ENCODE measurements at places on chromosomes 12 and 14. TPM values are rescaled to one million over a fixed set of nuclear protein-coding genes. Genes with fewer than 3 reads are reported as not detected.

- DNase-seq = no peak
- H3K27ac ChIP-seq = no peak overlapping the region
- H3K27me3 ChIP-seq = peaks cover 10% of the 10 kb centered on the region
- no peak overlapping the region for H3K4me3 ChIP-seq
- no peaks in the 10 kb centered on the region for H3K36me3 ChIP-seq
These were observed 84.9 kb downstream of the RTN1 start for GRCh38 chr14:59785629-59786028.

DNA sequence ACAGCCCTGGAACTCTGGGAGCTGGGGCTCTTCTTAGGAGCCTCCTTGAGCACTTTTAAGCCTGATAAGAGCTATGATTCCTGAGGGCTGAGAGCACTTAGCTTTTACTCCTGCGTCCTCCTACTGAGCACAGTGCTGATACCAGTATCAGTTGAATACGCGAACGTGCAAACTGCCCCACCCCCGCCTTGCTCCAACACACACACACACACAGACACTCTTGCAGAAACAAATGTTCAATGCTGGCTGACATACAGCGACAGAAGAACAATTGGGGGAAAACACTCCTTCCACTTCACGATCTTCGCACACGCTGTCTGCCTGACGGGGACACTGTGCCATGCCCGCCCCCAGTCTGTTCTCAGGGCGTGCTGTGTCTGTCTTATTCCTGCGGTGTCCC is 57.2 kb upstream of the DLK1 start:
- H3K27ac ChIP-seq = no peak overlapping the region
- DNase-seq = no peak
- H3K27me3 ChIP-seq = peaks cover 83% of the 10 kb centered on the region
- no peak overlapping the region for H3K4me3 ChIP-seq

GRCh38 chr14:64758691-64759554 is 54.7 kb downstream of the PLEKHG3 start:
- H3K4me1 ChIP-seq = peaks cover 70% of the 10 kb centered on the region
- peak; percentile 46 for DNase-seq
- H3K27me3 ChIP-seq = peaks cover 42% of the 10 kb centered on the region

GRCh38 chr12:128661226-128661569 is 162.6 kb downstream of the SLC15A4 start:
- no peak overlapping the region for H3K27ac ChIP-seq
- DNase-seq = no peak
- H3K27me3 ChIP-seq = no peaks in the 10 kb centered on the region
- H3K4me1 ChIP-seq = no peaks in the 10 kb centered on the region
- H3K36me3 ChIP-seq = no peaks in the 10 kb centered on the region

Gene HSP90AA1
- 1,038 TPM for total RNA-seq

GRCh38 chr14:50410071-50410470 is 13.4 kb upstream of the CDKL1 start:
- no peak for DNase-seq
- no peaks in the 10 kb centered on the region for H3K27me3 ChIP-seq
- H3K27ac ChIP-seq = no peak overlapping the region
- H3K4me1 ChIP-seq = no peaks in the 10 kb centered on the region
- H3K4me3 ChIP-seq = no peak overlapping the region
- peaks cover 10% of the 10 kb centered on the region for H3K36me3 ChIP-seq

DNA sequence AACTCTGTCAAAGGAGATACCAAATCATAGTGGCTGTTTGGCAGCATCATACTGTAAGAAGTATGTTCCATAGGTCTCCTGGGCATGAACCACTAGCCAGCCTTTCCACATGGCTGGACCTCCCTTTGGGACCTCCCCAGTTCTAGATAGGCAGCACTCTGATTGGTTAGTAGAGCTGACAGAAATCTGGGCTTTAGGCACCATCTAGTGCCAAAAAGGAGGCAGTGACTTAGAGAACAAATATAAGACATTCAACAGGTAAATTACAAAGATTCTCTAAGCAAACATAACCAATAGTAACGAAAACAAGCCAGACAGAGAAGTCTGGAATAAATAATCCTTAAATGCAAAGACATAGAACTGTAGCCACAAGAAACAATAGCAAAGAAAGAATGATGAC is 148.0 kb upstream of the PDE3A start:
- peak; percentile 5 for DNase-seq
- H3K4me1 ChIP-seq = no peaks in the 10 kb centered on the region
- no peaks in the 10 kb centered on the region for H3K27me3 ChIP-seq
- H3K27ac ChIP-seq = no peak overlapping the region

- peaks cover 7% of the 10 kb centered on the region for H3K4me1 ChIP-seq
- H3K4me3 ChIP-seq = no peak overlapping the region
- no peaks in the 10 kb centered on the region for H3K27me3 ChIP-seq
- no peaks in the 10 kb centered on the region for H3K36me3 ChIP-seq
- no peak overlapping the region for H3K27ac ChIP-seq
These were observed 311.7 kb upstream of the E2F7 start for GRCh38 chr12:77377116-77377515.

- no peaks in the 10 kb centered on the region for H3K36me3 ChIP-seq
- H3K27me3 ChIP-seq = no peaks in the 10 kb centered on the region
- H3K27ac ChIP-seq = no peak overlapping the region
- no peak for DNase-seq
These were observed 27.2 kb upstream of the KCNJ8 start for GRCh38 chr12:21801522-21802288.

DNA sequence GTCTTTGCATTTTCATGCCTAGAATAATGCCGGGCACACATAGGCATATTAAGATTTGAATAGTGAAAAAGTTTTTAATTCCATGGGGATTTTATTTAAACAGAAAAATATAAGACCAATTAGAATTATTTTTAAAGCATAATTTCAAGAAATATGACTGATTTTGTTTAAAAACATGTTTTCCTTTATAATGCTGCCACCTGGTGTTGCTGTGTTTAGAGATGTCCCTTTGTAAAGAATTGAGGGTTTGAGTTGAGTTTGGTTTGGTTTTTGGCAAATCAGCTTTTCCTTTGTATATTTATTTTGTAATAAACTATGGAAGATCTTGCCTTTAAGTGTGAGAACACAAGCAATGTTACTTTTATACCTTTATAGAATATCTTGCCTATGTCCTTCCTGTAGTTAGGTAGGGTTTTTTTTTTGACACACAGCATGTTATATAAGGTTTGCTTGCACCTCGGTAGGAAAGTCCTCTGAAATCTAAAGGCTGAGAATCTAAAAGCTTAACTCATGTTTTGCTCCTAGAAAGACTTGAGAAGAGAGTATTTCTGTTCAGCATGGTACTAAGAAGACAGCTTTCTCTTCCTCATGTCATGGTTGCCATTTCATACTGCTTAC is 31.4 kb upstream of the SNAPC1 start:
- peaks cover 39% of the 10 kb centered on the region for H3K4me1 ChIP-seq
- DNase-seq = no peak
- H3K4me3 ChIP-seq = no peak overlapping the region
- H3K27me3 ChIP-seq = no peaks in the 10 kb centered on the region

GRCh38 chr12:30813525-30814294 is 59.0 kb upstream of the CAPRIN2 start:
- H3K27me3 ChIP-seq = no peaks in the 10 kb centered on the region
- no peaks in the 10 kb centered on the region for H3K4me1 ChIP-seq
- no peaks in the 10 kb centered on the region for H3K36me3 ChIP-seq

Gene TCL1A
- total RNA-seq = not detected

- H3K36me3 ChIP-seq = peaks cover 34% of the 10 kb centered on the region
- H3K4me3 ChIP-seq = no peak overlapping the region
- DNase-seq = no peak
- H3K27ac ChIP-seq = no peak overlapping the region
- no peaks in the 10 kb centered on the region for H3K27me3 ChIP-seq
These were observed 11.2 kb downstream of the SPRING1 start for GRCh38 chr12:116726694-116727093.

DNA sequence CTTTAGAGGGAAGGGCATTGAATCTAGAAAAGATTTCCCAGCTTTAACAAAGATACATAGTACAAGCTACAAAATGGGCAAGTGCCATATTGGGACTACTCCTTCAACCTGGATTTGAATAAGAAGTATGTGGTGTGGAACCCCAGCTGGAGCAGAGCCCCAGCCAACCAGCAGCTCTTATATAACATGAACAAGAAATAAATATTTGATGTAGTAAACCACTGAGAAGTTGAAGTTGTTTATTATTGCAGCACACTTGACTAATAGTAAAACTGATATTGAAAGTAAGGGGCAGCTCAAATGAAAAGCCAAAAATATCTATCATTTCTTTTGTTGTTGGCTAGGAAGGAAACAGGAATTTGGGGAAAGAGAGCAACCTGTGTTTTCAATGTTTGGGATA is 701.8 kb downstream of the TMTC2 start:
- H3K36me3 ChIP-seq = no peaks in the 10 kb centered on the region
- H3K27ac ChIP-seq = no peak overlapping the region
- no peak overlapping the region for H3K4me3 ChIP-seq
- no peaks in the 10 kb centered on the region for H3K27me3 ChIP-seq

- DNase-seq = no peak
- H3K27me3 ChIP-seq = no peaks in the 10 kb centered on the region
- H3K27ac ChIP-seq = no peak overlapping the region
- H3K4me1 ChIP-seq = no peaks in the 10 kb centered on the region
- no peak overlapping the region for H3K4me3 ChIP-seq
These were observed 72.3 kb downstream of the PTPN21 start for GRCh38 chr14:88482524-88482923.

Gene SERPINA3
- total RNA-seq = 1,748 TPM

Gene SLC25A47
- not detected for total RNA-seq

DNA sequence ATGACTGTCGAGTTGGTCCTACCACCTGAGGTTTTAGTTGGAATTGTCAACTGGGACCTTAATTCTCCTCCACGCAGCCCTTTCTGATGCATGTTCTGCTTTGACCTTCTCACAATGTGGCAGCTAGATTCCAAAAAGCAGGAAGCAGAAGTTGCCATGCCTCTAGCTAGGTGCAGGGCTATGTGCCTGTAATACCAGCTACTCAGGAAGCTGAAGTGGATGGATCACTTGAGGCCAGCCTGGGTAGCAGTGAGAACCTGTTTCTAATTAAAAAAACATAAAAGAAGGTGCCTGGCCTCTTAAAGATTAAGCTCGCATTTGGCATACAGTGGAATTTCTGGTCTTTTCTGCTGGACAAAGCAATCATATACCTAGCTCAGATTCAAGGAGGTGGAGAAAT is 77.1 kb downstream of the FGD4 start:
- H3K27me3 ChIP-seq = no peaks in the 10 kb centered on the region
- H3K4me1 ChIP-seq = peaks cover 25% of the 10 kb centered on the region
- H3K4me3 ChIP-seq = no peak overlapping the region
- H3K36me3 ChIP-seq = peaks cover 11% of the 10 kb centered on the region
- no peak for DNase-seq

- H3K27ac ChIP-seq = no peak overlapping the region
- peaks cover 4% of the 10 kb centered on the region for H3K27me3 ChIP-seq
- no peaks in the 10 kb centered on the region for H3K36me3 ChIP-seq
- no peak overlapping the region for H3K4me3 ChIP-seq
- no peak for DNase-seq
- peaks cover 21% of the 10 kb centered on the region for H3K4me1 ChIP-seq
These were observed 66.4 kb upstream of the MAP1LC3B2 start for GRCh38 chr12:116492703-116493324.

Gene IL23A
- 1.8 TPM for total RNA-seq

Gene PHLDA1
- total RNA-seq = 143 TPM

- no peaks in the 10 kb centered on the region for H3K36me3 ChIP-seq
- H3K4me1 ChIP-seq = no peaks in the 10 kb centered on the region
- no peak overlapping the region for H3K4me3 ChIP-seq
- DNase-seq = no peak
- H3K27me3 ChIP-seq = peaks cover 56% of the 10 kb centered on the region
These were observed 12.3 kb upstream of the RTRAF start for GRCh38 chr14:51977075-51977474.

DNA sequence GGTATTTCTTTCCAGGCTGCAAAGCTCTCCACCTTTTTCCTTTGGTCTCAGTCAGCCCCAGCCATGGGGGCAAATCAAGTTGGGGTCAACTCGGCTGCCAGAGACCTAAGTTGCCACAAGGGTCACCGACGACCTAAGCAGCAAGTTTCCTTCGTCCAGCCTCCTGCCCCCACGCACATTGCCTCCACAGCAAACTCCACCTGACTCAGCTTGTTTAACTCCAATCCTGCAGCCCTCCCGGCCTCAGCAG is 767 bp upstream of the KCNMB4 start:
- H3K27ac ChIP-seq = peak overlapping the region; percentile 21
- H3K27me3 ChIP-seq = no peaks in the 10 kb centered on the region
- peak overlapping the region; percentile 99 for H3K4me3 ChIP-seq
- DNase-seq = no peak
- peaks cover 30% of the 10 kb centered on the region for H3K36me3 ChIP-seq

GRCh38 chr12:4293299-4293965 is 19.9 kb downstream of the CCND2 start:
- H3K4me3 ChIP-seq = no peak overlapping the region
- DNase-seq = no peak
- H3K4me1 ChIP-seq = no peaks in the 10 kb centered on the region
- no peak overlapping the region for H3K27ac ChIP-seq
- peaks cover 100% of the 10 kb centered on the region for H3K27me3 ChIP-seq

GRCh38 chr14:77186911-77187648 is 5.5 kb downstream of the TMEM63C start:
- H3K4me1 ChIP-seq = no peaks in the 10 kb centered on the region
- no peak overlapping the region for H3K4me3 ChIP-seq
- H3K27me3 ChIP-seq = peaks cover 54% of the 10 kb centered on the region
- no peak overlapping the region for H3K27ac ChIP-seq

GRCh38 chr12:68327896-68328295 is 4.3 kb downstream of the MDM1 start:
- DNase-seq = no peak
- H3K4me1 ChIP-seq = peaks cover 2% of the 10 kb centered on the region
- no peaks in the 10 kb centered on the region for H3K27me3 ChIP-seq
- no peak overlapping the region for H3K27ac ChIP-seq
- peaks cover 15% of the 10 kb centered on the region for H3K36me3 ChIP-seq

Gene GPR65
- 0.09 TPM for total RNA-seq

DNA sequence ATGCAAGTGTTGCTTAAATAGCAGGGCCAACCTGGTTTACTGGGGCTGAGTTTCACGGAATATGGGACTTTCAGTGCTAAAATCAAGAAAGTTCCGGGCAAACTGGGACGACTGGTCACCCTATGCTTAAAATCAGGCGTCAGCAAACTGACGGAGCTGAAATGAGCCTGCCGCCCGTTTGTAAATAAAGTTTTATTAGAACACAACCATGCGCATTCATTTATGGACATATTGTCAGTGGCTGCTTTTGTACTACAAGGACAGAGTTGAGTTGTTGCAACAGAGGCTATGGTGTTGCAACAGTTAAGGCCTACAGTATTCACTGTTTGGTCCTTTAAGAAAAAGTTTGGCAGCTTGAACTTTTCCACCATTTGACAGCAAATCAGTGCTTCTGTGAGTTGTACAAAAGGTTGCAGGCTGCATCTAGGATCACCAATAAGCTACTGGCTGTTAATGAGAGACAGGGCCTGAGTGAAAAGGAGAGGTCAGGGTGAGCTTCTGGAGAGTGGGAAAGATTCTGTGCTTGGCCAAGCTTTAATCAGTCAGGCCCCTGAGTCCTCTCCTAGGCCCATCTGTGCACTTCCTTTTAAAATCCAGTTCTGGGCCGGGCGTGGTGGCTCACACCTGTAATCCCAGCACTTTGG is 13.3 kb downstream of the SELPLG start:
- H3K36me3 ChIP-seq = peaks cover 6% of the 10 kb centered on the region
- peaks cover 12% of the 10 kb centered on the region for H3K27me3 ChIP-seq
- no peak overlapping the region for H3K4me3 ChIP-seq
